ENCODE measurements at places on chromosomes 11 and 22.

DNA sequence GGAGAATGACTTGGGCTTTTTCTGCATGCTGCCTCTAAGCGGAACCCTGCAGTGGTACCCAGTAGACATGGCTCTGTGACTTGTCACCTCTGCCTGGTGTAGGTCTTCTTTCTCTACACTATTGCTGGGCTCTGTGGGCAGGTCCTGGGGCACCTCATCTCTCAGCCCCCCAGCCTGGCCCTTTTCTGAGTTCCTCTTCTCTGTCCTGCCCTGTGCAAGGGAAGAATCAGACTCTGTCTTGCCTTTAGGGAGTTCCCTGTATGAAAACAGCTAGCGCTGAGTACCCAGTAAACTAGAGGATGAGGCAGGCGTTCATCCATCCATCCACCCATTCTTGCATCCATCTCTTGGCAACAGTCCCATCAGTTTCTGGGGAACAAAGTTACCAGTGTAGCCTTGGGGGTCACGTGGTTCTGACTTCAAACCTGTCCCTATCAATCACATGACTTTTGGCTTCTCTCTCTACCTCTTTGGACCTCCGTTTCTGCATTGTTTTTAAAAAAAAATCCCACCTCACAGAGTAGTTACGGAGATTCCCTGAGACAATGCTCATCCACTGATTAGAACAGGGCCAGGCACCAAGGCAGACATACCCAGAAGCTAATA, 86.4 kb upstream of the WNT11 start:
- DNase-seq: no peak

DNA sequence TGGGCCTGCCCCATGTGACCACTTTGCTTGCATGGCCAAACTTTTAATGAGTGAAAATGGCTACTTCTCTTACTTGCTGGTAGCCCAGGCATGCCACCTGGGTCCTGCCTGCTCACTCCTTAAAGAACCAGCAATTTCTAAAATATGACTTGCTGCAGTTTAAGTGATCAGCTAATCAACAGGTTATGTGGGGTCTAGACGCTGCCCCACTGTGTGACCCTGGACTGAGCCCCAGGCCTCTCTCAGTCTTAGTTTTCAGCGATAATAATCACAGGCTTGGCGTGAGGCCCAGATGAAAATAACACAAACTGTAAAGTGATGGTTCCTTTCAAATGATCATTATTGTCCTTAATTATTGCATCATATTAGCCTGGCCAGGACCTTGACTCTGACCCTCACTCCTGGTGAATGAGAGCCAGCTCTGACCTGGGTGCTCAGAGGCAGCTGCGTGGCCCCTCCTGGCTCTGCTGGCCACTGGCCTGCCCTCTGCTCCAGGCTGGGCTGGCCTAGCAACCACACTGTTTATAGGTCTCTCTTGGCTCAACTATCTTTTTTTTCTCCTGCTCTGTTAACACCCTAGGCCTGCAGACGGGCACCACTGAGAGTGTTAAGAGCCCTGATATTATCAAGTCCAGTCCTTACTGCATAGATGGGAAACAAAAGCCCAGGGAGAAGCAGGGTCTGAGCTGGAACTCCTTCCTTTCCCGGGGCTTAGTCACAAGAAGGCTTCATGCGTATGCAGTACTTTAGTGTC, 89.7 kb downstream of the RRM1 start:
- DNase-seq: no peak

DNA sequence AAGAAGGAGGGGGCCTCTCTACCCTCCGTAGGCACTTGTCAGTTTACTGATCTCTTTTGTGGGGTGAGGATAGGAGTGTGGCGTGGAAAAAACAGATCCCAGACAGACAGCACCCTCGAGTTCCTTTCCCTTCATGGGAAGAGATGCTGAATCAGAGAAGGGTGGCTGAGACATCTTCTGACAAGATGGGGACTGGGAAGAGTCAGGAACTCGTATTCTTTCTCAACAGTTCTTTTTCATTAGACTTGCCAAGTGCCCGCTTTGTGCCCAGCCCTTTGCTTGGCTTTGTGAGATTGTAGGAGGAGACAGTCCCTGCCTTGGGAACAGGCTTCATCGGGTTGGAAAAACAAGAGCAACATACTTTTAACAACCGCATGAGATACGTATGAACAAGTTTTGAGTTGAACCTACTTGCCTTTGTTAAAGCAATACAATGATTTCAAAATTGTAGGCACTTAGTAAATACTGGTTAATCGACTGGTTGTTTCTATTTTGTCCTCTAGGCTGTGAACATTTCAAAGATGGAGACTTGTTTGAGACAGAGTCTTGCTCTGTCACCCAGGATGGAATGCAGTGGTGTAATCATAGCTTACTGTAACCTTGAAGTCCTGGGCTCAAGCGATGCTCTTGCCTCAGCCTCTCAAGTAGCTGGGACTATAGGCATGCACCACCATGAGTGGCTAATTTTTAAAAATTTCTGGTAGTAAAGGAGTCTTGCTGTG, 1.1 kb downstream of the RRM1 start:
- no peak for DNase-seq

DNA sequence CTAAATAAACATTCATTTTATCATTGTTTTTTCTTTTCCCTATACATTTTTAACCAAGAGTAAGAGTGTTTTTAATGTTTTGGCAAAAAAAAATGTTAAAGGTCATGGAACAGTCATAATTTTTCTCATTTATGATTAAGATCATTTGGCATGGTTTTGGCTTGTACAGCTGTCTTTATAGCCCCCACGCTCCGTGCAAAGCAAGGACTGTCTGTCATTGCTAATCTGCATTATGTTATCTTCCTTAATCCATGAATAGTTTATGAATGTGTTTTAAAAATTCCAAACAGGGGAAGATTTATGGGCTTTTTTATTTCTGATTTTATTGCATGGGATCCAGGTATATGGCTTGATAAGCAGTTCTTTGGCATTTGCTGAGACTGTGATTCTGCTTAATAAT, 28.1 kb downstream of the PGM2L1 start:
- no peak for DNase-seq

GRCh38 chr11:46917109-46917761, 1.1 kb downstream of the LRP4 start:
- DNase-seq: peak; percentile 55

- no peak for DNase-seq
These were observed at the start of gene CLMP for GRCh38 chr11:123195188-123196059. Gene CLMP, minus strand, starts transcription at chr11:123195248. Its CDS starts 308 bp downstream, at chr11:123194940.

- no peak for DNase-seq
These were observed 418.7 kb upstream of the ANO5 start for GRCh38 chr11:21774212-21774611.

GRCh38 chr11:109046284-109046992, 375.6 kb upstream of the C11orf87 start:
- DNase-seq: no peak

GRCh38 chr11:66883016-66883965, 26.4 kb downstream of the LRFN4 start:
- peak; percentile 67 for DNase-seq

- no peak for DNase-seq
These were observed 158.8 kb downstream of the FAT3 start for GRCh38 chr11:92383430-92383829.

- DNase-seq: peak; percentile 10
These were observed 4.5 kb downstream of the RIN1 start for GRCh38 chr11:66331542-66332370.

GRCh38 chr22:45638834-45639746, 32.5 kb upstream of the ATXN10 start:
- no peak for DNase-seq

All from B cell (primary cell).